ENCODE measurements at places on chromosomes 13 and 19.

GRCh38 chr13:63208826-63209225 is 1793.2 kb upstream of the PCDH20 start:
- no peak for DNase-seq

GRCh38 chr13:38735665-38736440 is 49.0 kb downstream of the FREM2 start:
- DNase-seq: no peak

DNA sequence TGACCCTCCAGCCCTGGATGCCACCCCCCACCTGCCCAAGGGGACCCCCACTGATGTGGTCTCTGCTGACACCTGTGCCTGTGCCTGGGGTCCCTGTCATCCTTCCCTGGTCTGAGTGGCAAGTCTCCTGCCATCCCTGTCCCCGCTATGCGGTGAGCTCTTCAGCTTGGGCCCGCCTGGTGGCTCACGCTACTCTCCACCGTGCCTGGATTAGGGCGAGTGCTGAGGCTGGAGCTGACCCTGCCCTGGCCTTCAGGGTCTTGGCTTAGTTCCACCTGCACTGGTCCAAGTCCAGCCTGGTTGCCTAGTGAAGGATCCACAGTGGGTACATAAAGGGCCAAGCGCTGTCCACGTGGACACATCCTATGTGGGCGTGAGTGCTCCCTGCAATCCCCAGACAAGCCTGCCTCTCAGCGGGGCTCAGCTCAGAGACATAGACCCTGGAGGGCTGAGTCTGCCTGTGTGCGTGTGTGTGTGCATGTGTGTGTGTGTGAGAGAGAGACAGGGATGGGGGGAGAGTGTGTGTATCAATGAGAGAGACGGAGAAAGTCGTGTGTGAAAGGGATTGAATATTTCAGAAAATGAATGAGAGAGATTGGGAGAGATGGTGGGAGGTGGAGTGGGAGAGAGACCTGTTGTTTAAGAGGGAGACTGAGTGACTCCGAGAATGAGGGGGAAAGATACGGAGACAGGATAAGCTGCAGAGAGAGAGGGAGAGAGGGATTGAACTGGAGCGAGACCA is 22.1 kb downstream of the WTIP start:
- DNase-seq: no peak

- peak; percentile 66 for DNase-seq
Observed at GRCh38 chr19:4576016-4576933, 16.8 kb upstream of the SEMA6B start.

GRCh38 chr13:84821261-84821660 is 939.0 kb upstream of the SLITRK1 start:
- no peak for DNase-seq

GRCh38 chr13:98353750-98354149 is 176.7 kb upstream of the RNF113B start:
- no peak for DNase-seq

DNA sequence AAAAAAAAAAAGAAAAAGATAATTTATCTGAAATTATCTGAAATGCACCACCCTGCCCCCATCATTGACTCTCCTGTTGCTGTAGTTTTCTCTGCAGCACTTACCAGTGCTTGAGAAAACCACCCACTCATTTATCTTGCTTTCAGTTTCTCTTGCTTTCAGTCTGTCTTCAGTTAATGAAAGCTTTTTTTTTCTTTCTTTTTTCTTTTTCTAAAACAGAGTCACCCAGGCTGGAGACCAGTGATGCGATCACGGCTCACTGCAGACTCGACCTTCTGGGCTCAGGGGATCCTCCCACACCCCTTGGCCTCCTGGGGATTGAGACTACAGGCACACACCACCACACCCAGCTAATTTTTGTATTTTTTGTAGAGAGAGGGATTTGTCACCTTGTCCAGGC is 4.3 kb upstream of the ACP5 start:
- DNase-seq: no peak

DNA sequence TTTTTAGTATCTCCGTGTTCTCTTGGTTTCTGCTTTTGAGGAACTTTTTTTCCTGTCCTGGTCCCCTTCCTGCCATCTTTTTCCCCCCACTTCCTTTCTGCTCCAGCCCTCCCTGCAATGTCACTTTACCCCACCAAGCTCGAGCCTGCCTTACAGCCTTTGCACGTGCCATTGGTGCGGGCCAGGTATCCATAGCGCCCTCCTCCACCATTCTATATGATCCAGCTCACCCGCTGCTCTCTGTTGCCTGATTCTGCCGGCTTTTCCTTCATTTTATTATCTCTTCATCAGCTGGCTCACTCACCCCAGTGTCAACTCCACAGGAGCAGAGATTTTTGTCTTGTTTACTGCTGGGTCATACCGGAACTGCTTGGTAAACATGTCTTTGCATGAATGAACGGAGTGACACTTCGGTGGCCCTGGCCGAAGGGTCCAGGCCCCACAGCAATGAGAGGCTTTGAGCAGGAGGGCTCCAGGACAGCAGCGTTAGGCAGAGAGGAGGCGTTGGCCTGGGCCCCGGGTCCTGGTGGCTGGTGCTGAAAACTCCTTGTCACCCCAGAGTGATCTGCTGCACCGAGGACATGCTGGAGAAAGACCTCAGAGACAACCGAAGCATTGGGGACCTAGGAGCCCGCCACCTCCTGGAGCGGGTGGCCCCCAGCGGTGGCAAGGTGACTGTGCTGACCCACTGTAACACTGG is 1.2 kb downstream of the MRI1 start:
- DNase-seq: no peak

GRCh38 chr13:41820581-41821237 is 140.2 kb downstream of the VWA8 start:
- no peak for DNase-seq

- DNase-seq: no peak
Observed at GRCh38 chr13:32905864-32906180, 110.4 kb upstream of the KL start.

GRCh38 chr19:49925486-49925885 is 3.5 kb upstream of the ATF5 start:
- DNase-seq: no peak

- DNase-seq: no peak
Observed at GRCh38 chr19:49186108-49186507, 28.5 kb downstream of the TRPM4 start.

DNA sequence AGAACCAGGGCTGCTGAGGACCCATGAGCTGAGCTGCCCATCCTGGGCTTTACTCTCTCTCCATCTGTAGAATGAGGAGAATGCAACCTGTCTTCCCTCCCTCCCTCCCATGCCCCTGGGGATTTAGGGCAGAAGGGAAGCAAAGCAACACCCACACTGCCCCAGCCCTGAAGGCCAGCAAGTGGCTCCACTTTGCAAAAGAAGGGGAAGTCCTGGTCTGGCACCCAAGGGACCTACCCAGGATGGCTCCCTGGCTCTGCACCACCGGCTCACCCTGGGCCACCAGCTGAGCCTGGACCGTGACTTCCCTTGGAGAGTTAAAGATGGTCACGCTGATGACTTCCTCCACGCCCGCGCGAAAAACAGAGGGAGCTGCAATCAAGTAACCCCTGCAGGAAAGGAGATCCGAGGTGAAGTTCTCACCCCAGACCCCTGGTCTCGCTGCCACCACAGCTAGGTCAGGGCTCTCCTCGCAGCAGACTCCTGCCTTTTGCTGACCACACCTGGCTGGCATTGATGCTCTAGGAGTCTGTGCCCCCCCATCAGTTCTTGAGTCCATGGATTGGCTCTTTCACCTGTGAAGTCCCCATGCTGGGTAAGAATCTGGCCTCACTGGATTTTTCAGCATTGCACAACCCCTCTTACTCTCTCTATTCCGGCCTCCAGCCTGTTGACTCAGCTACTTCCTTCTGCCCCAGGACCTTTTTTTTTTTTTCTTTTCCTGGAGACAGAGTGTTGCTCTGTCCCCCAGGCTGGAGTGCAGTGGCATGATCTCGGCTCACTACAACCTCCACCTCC is 4.6 kb downstream of the CPAMD8 start:
- no peak for DNase-seq

DNA sequence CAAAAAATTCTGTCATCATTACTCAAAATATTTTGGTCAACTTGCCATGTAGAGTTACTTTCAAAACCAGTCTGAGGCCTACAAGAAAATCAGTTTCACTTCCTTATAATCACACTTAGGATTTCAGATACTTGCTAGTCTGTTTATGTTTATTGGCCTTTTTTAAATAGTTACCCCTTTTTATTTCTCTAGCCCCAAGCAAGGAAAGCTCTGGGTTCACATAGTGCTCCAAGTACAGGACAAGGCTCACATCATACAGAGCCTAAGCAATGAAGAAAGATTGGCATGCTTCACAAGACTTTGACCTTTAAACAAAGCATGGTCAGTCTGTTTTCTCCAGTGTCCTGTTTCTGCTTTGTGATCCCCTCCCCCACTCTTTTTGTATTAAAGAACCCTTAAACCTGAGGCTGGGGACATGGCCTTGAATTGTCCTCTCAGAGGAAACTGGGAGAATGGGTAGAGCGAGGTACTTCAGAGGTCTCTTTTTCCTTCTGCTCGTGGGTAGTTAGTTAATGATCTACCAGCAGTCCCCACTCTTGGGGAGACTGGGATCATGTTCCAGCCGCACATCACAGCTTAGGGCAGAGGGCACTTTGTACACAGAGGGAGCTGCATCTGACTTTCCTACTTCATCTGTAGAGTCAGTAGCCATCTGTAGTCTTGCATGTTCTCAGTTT is 30.7 kb downstream of the CEACAM1 start:
- DNase-seq: no peak

- no peak for DNase-seq
Observed at GRCh38 chr19:28726533-28727479, 486.1 kb downstream of the UQCRFS1 start.

GRCh38 chr19:4303819-4304537 is 420 bp upstream of the FSD1 start:
- no peak for DNase-seq

DNA sequence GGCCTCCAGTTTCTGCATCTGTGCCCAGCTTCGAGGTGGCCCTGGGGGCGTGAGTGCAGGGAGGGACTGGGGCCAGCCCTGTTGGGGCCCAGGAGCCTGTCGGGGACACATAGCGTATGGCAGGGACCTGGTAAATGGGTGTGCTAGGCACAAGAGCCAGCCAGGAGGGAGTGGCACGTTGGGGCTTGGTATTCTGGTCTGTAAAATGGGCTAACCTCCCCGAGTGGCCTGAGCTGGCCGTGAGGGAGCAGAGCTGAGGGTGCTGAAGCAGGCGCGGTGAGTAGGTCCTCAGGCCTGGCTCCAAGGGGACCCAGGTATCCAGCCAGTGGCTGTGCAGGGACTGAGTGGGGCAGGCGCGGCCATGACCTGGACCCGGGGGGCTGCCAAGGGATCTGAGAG is 4.3 kb downstream of the PTOV1 start:
- DNase-seq: no peak

- DNase-seq: peak; percentile 29
Observed at GRCh38 chr19:30391052-30391451, 18.9 kb downstream of the ZNF536 start.

GRCh38 chr19:5436106-5436947 is 18.9 kb upstream of the ZNRF4 start:
- DNase-seq: no peak

GRCh38 chr19:2723345-2723715 is 2.2 kb upstream of the DIRAS1 start:
- no peak for DNase-seq

DNA sequence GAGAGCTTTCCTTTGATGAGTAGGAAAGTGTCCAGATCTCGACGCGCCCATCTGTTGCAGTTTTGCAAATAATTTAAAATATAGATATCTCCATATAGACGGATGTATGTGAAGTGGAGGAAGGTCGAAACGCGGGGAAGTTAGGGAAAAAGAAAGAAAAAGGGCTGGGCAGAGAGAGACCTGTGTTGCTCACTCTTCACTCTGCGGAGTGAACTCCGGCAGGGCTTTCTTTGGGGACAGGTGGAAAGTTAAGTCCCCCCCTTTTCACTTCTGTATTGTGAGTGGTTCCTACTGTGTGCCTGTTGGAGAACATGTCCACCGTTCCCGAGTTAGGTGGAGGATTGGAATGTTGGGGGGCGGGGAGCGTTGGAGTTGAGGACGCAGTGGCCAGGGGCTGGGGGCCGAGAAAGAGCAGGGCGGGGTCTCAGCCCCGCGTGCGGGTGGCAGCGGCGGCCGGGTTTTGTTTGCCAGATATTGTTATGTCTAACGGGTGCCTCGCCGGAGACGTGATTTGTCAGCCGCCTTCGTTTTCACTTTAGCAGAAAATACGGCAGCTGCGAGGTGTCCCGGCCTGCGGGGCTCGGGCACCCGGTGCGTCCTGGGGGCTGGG is 145.1 kb upstream of the ZNF536 start:
- DNase-seq: no peak

GRCh38 chr13:45575146-45575829 is 40.3 kb downstream of the ERICH6B start:
- DNase-seq: no peak

- DNase-seq: no peak
Observed at GRCh38 chr19:23346696-23347095, 48.6 kb downstream of the ZNF91 start.

GRCh38 chr19:35154525-35155406 is at the start of gene FXYD5:
TSS of gene FXYD5 (plus strand) at chr19:35154735. CDS start at chr19:35155551, 816 bp downstream.
- DNase-seq: peak; percentile 78

DNA sequence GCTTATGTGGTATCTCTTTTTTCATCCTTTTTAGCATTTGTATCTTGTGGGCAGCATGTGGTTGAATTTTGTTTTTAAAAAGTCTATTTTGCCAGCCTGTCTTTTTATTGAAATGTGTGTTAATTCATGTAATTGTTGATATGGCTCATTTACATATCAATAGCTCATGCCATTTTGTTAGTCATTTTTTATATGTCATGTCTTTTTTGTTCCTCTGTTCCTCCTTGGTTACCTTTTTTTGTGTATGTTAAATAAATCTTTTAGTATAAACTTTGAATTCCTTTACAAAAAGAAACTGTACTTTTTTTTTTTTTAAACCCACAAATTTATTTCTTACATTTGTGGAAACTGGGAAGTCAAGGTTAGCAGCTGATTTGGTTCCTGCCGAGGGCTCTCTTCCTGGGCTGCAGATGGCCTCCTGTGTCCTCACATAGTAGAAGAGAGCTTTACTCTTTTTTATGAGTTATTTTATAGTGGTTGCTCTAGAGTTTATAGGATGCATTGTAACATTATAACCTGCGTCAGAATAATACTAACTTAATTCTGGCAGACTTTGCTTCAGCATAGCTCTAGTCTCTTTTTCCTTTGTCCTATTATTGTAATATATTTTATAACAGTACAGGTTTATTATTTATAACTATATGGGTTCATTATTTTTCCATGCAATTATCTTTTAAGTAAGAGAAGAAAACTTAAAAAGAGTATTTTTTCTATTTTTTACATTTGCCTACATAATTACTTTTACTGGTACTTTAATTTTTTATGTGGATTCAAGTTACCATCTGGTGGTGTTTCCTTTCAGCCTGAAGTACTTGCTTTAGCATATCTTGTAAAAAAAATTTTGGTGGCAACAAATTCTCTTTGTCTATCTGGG is 86.3 kb downstream of the URI1 start:
- DNase-seq: no peak

DNA sequence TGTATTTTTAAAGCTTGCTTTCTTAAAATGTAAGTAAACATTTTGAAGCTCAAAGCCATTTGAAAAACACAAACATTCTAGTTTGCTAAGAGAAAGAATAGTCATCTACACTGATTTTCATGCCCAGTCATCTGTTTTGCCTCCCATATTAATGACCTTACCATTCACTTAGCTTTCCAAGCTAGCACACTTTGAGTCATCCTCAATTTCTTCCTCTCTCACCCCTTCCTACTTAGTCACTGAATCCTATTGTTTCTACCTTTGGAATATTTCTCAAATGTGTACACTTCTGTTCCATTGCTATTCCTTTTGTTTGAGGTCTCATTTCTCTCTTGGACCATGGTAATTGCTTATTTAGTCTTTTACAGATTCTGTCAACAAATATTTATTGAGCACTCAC is 7.3 kb upstream of the HS6ST3 start:
- DNase-seq: no peak

- no peak for DNase-seq
Observed at GRCh38 chr19:10471909-10472308, 31.2 kb downstream of the KEAP1 start.

- DNase-seq: no peak
Observed at GRCh38 chr13:98584668-98585397, 7.9 kb upstream of the STK24 start.

Measured in stimulated activated effector memory CD8-positive, alpha-beta T cell treated with anti-CD3 and anti-CD28 coated beads, Interleukin-12 subunit alpha, Interleukin-12 subunit beta, amount 100 ng/mL, for 72 hours (primary cell).